ENCODE measurements at places on chromosomes 2 and 18.

DNA sequence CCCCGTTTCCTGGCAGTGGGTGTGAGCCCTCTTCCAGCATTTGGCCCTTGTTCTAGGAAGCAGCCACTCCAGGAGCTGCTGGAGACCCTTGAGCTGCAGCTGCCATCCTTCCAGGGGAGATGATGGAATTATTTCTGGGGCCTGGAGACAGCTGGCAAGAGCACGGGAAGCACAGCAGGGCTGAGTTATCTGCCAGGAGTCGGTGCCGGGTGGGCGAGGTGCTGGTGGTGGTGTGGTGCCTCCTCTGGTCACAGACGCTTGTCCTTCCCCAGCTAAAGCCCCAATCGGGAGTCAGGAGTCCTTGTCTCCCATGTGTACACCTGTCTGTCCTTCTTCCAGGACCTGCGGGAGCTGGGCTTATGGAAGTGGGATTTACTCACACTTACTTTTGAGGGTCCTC, 36.0 kb downstream of the DPYSL5 start:
- no peak for DNase-seq

DNA sequence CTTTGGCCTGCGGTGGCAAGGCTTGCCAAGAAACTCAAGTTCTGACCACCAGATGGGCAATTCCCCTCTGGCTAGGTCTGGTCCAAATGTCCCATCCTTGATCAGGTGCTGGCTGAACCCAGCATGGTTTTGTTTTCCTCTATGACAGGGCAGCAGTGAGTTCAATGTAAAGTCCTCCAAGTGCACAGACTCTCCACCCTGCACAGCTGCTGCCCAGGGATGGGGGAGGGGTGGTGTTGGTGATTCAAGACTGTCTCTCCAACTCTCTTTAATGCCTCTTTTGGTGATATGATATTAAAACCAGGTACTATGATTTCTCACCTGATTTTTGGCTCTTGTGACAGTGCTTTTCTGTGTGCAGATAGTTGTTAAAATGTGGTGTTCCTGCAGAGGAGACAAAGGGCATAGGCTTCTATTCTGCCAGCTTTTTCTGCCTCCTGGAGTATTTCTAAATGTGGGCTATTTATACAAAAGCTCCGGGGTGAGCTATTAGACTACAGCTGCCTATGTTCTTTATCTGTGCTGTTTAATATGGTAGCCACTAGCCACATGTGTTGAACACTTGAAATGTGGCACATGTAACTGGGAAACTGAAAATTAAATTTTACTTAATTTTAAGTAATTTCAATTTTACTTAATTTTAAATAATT, 64.0 kb upstream of the STK39 start:
- DNase-seq = no peak

DNA sequence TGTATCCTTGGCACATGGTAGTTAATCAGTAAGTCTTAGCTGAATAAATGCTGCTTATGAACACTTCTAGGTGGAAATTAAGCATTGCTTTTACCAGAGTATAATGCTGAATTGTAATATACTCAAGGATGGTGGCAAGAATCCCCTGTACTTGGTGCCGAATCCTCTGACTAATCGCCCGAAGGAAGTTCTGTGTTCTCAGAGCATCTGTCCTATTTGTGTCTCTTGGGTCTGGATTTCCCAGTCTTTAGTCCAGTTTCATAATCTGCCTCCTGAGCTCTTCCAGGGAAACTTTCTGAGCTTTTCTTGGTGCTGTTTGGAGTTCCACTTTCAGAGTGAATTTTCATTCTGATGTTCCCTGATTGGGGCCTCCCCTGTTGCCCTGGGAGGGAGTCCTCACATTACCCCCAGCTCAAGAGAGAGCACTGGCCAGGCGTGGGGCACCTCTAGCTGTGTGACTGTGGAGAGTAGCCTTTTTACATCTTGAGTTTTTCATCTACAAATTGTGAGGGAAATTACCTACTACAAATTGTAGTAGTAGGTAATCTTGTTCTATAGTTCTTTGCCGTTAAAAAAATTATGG, 144.9 kb downstream of the LTBP1 start:
- no peak for DNase-seq

DNA sequence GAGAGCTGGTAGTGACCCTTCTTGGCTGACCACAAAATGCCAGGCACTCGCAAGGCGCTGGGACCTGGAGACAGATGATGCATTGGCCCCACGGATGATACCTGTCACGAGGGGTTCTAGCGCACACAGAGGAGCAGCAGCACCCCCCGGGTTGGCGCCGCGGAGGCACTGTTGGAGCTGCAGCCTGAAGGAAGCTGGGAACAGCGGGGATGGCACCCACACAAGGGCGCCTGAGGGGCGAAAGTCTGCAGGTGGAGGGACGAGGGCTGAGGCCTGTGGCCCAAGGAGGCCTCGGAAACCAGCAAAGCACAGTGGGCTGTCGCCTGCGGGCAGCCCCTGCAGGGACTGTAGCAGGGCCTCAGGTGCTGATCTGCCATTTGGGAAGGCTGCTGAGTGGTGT, 33.6 kb downstream of the FAM228A start:
- DNase-seq = no peak

GRCh38 chr2:143452817-143453451, 323.7 kb downstream of the ARHGAP15 start:
- no peak for DNase-seq

DNA sequence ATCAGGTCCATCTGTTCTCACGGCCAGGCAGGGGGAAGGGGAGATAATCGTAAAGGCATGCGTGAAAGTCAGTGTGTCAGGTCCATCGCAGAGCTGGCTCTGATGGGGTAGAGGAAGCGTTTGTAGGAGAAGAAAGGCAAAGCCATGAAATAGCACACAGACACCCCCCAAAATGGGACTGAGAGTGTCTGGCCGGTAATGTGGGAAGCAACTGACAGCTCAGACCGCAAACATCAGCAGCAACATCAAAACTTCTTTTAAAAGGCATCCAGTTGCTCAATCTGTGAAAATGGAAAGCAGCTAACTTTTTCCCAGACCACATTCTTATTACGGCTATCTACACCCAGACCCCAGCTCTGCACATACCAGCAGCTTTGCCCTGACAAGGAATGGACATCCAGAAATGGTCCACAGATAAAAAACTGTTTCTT, 232.6 kb downstream of the EN1 start:
- no peak for DNase-seq

DNA sequence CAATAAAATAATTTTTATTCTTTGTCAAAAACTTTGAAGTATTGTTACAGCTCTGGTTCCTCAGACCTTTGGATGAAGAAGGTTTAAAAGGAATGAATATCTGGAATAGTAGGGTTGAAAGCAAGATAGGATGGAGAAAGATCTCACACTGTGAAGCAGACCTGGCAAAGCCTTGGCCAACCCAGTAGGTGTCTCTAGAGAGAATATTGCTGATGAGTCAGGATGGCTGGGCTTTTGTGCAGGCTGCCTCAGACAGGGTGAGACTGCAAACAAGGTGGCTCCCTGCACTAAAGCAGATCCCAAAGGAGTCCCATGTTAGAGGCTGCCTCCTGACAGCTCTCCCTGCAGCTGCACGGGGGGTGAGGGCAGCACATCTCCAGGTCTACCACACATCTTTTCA, 226.0 kb upstream of the ITGA4 start:
- no peak for DNase-seq

- DNase-seq = no peak
These were observed 690.4 kb upstream of the NRXN1 start for GRCh38 chr2:51722311-51722710.

- DNase-seq = no peak
These were observed 47.0 kb upstream of the SEMA4C start for GRCh38 chr2:96916646-96917543.

- DNase-seq = no peak
These were observed 121.1 kb upstream of the FN1 start for GRCh38 chr2:215556979-215557378.

DNA sequence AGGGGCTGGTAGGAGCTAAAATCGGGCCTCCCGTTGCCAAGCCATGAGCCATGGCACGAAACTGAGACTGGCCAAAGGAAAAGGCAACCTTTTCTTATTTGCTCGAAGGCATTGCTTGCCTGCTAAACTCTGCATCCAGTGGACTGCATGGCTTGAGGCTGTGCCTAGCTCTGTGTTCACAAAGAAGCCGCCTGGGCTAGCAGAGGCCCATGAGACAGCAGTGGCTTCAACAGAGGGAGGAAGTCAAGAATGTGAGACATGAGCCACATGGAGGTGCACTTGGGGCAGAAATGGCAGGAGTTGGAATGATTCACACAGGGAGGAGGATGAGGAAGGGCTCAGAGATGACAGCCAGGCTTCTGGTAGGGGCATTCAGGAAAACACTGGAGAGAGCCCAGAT, 33.5 kb downstream of the TPRKB start:
- no peak for DNase-seq

DNA sequence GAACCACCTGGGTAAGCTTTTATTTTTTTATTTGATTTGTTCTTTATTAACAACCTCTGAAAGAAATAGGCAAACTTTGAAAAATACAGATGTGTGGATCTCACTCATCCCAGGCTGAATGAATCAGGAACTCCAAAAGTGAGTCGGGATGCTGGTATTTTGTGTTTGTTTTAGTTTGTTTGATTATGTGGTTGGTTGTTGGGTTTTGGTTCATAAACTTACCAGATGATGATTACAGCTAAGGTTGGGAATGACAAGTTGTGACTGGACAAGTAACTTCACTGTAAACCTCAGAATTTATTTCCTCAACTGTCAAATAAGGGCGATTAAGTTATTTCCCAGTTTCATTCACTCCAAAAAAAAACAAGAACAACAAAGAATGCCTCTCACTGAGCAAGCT, 80.5 kb upstream of the KIF5C start:
- DNase-seq = no peak

DNA sequence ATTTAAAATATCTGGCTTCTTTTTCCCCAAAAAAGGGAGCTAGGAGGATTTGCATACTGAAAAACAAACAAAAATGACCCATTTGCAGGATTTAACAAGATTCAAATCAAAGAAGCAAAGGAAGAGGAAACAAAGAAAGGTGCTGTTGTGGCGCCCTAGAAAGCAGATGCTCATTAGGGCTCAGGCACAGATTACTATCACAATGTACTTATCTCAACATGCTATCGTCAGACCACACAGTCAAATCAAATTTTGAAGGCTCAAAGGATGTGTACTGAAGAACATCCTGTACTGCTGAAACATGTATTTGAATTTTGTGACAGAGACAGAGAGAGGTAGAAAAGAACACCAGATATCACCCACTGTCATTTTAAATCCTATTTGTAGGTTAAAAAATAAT, 10.9 kb downstream of the RBMS1 start:
- no peak for DNase-seq

DNA sequence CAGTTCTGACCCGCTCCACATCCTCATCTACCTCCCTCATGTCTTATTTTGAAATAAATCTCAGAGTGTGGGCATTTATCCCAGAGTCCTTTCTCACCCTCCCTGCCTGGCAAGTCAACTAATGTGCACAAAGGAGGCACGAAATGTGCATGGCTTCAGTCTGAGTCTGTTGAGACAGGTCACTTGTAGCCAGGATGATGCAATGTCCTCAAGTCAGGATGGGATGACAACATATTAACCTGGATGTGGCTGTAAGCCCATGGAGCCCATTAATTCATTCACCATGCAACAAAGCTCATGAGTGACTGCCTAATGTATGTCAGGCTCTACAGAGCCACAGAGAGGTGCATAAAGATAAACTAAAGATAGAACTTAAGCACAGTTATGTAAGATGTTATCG, 34.5 kb downstream of the KCNG3 start:
- DNase-seq = no peak

DNA sequence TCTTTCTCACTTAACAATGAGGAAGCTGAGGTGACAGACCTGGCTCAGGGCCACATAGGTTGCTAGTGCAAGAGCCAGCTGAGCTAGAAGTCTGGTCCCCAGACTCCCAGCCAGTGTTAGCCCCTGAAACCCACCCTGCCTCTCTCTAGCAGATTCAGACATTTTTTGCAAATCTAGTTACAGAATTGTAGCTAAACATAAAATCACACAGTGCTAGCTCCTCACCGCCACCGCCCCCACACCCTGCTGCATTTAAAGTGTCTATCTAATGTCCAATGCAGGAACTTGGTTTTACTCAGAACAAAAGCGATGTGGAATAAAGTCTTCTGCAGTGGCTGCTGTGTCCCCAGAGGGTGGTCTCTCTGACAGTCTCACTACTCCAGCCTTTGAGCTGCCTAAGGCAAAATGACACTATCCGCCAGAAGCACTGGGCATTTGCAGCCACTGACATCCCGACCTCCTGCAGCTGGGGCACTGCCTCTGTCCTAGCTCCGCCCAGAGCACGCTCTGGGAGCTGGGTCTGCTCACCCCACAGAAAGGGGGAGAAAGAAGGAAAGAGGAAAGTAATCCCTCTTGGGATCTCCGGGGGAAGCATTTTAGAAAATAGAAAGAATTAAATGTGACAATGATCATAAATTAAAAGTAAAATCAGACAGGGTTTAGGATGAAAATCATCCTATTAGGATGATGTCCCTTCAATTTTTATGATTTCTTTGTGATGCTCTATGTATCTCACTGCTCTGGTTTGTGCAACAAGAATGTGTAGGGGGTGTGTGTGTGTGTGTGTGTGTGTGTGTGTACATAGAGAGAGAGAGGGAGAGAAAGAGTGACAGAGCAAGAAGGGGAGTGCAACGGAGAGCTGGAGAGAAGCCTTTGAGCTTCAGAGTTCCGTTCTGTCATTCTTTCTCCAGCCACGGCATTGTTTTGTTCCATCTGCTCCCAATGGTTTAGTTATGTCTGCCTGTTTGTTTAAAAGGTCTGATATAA, 50.5 kb upstream of the ST8SIA3 start:
- DNase-seq = no peak

GRCh38 chr2:111983478-111984212, 71.4 kb upstream of the TMEM87B start:
- DNase-seq = no peak

DNA sequence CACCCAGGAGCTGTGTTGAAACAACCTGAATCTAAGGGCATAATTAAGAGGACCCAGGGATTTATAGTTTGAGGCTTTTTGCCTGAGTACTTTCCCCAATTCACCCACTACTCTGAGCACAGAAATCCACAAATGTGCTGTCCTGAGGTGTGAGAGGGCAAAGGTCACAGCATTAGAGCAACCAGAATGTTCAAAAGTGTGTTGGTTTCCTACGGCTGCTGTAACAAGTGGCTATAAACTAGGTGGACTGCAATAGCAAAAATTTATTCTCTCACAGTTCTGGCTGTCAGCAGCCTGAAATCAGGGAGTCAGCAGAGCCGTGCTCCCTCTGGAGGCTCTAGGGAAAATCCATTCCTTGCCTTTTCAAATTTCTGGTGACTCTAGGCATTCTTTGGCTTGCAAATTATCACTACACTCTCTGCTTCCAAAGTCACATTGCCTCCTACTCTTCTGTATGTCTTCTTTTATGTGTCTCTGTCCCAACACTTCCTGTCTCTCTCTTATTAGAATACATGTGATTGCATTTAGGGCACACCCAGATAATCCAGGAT, 91.4 kb upstream of the TACR1 start:
- DNase-seq = no peak

GRCh38 chr18:24459772-24460171, 665 bp upstream of the HRH4 start:
- DNase-seq = no peak

Data from stimulated activated CD4-positive, alpha-beta T cell treated with anti-CD3 and anti-CD28 coated beads, TNF-alpha, amount 100 ng/mL, for 1 hour (primary cell).